ENCODE measurements at places on chromosomes 2 and 18.

- no peak for DNase-seq
These were observed 51.6 kb downstream of the SNED1 start for GRCh38 chr2:241049739-241050623.

GRCh38 chr2:89767572-89768435 lies 1076.3 kb downstream of the RPIA start:
- no peak for DNase-seq

GRCh38 chr2:42372474-42373200 lies 11.6 kb upstream of the COX7A2L start:
- no peak for DNase-seq

DNA sequence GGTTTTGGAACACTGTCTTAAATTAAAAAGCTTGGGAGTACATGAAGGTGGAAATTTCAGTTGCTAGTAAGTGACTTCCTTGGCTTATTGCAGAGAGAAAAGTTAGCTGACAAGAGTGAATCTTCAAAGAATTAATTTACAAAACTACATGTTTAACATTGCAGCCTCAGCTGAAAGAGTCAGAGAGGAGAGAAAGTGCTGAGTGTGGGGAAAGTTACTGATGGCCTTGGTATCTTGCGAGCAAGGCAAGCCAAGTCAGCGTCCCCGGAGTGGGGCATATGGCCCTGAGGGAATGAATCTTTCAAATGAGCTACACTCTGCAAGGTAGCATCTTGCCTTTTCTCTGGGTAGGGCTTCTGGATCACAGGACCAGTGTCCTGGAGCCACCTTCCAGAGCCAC lies 131.3 kb downstream of the LPIN1 start:
- no peak for DNase-seq

GRCh38 chr18:34001376-34001775 lies 223.3 kb downstream of the NOL4 start:
- no peak for DNase-seq

- peak; percentile 84 for DNase-seq
These were observed 62.1 kb upstream of the MAPRE2 start for GRCh38 chr18:34978953-34979608.
